Stimulated activated CD4-positive, alpha-beta T cell treated with anti-CD3 and anti-CD28 coated beads, Interleukin-1b, Interleukin-23, amount 100 ng/mL, for 1 hour (primary cell): ENCODE measurements at places on chromosomes 2 and 18.

- DNase-seq: no peak
Measured at GRCh38 chr2:18662689-18663088, 73.3 kb upstream of the NT5C1B start.

DNA sequence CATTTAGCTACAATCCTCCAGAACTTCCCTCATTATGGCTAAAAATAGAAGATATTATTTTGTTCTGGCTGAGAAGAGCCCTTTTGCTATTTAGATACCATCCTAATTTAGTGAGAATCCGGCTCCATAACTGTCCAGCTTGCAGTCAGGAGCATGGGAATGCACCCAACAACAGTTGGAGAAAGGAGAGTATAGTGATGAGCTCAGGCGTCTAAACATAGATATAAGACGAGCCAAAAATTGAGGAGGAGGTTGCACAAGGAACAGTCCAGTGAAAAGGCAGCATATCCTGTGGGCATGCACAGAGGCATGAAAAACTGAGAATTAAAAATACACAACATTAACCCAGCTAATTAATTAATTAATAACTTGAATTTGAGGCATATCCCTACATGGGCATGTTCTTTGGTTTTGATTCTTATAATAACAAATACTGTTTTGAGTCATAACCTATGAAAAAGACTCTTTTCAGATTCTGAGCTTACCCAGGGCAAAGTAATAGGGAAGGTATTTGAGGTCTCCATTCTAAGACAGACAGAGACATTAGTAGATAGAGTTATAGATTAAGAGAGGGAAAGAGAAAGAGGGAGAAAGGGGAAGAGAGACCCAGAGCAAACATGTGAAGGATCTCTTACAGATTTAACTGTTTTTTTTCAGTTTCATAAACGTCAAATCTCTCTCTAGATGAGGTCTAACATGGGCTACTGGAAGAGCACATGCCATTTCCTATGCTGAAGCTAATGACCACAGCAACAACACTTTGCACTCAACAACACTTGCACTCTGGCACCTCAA is 311.2 kb downstream of the OSR1 start:
- no peak for DNase-seq

- no peak for DNase-seq
Measured at GRCh38 chr2:7241041-7241745, 324.0 kb downstream of the RNF144A start.

DNA sequence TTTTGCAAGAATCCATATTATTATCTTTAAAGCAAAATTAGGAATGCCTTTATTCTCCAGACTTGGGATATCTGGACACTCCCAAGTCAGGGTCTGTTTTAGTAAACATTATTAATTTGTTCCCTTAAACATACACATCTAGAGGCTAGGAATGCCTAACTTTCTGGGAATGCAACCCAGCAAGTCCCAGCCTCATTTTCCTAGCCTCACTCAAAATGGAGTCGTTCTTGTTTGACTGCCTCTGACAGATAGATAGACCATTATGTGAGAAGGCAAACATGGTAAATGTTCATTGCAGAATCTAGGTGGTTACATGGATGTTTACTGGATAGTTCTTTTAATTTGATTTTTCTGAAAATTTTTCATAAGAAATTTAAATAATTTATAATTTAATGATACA is 270.1 kb upstream of the STON1 start:
- DNase-seq: no peak

GRCh38 chr18:13392029-13392750 is 173.6 kb downstream of the LDLRAD4 start:
- DNase-seq: no peak

- DNase-seq: no peak
Measured at GRCh38 chr2:118417406-118418120, 329.3 kb downstream of the INSIG2 start.
